ENCODE measurements at places on chromosomes 5 and 9.

GRCh38 chr9:79660615-79661014, 88.8 kb downstream of the TLE4 start:
- no peak for DNase-seq

DNA sequence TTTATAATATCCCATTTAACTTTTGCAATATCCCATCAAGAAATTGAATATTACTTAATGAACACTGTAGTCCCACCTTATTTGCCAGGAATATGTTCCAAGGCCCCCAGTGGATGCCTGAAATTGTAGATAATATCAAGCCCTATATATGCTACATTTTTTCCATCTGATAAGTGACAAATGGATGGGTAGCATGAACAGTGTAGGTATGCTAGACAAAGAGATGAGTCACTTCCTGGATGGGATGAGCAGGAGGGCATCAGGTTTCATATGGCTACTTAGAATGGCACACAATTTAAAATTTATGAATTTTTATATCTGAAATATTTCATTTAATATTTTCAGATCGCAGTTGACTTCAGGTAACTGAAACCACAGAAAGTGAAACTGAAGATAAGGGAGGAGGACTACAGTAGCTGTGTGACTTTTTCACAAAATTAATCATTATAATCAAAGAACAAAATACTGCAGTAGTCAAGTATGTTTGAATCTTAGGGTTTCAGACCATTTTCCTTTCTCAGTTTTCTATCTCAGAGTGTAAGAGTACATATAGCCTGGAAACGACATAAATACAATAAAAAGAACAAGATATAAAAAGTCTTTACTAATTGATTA, 636.4 kb upstream of the ARRDC3 start:
- DNase-seq: no peak

DNA sequence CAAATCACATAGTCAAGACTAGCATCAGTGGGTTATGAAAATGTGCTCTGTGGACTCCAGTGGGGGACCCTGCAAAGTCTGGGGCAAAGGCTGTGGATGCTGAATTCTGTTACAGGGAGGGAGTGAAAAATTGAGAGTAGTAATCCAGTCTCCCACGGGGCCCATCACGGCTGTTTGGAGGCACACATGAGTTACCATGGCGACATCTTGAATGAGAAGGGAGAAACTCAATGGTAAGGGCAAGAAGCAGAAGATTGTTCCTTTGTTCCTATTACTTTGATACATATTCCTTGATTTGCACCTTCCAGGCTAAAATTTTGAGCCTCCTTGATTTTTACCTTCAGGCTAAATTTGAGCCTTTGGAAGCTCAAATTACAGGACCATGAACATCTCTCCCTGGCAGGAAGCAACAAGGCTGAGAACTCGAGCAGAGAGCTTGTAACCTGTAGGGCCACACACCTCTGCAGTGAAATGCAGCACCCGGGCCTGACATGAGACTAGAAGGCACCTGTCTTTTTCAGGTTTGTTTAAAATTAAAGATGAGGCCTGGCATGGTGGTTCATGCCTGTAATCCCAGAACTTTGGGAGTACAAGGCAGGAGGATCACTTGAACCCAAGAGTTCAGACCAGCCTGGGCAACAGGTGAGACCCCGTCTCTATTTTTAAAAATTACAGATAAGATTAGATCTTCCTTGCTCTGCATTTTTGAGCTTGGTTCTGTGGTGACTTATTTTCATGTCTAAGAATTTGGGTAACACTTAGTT, 31.0 kb upstream of the ZFR start:
- DNase-seq: no peak

DNA sequence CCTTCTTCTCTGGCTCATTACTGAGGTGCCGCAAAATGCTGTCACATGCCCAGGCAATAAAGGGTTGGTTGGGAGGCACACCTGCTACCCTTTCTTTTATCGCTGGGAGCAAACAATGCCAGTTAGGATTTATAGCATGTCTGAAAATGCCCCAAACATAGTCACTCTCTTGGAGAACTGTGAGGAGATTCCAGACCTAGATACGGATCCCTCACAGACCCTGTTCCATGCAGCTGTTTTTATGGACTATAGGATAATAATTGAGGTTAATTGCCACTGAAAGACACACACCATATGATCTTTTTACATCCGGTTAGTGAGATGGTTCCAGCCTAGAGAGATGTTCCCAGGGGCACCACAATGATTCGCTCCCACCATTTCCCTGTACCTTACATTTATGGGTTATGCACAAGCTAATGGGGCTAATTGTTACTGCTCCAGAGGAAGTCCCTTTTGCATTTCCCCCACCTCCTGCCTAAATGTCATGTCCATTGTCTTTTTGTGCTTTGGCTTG, 318.1 kb downstream of the PIK3R1 start:
- DNase-seq: peak; percentile 3

- no peak for DNase-seq
Measured at GRCh38 chr9:71179183-71179582, 57.8 kb upstream of the TRPM3 start.

DNA sequence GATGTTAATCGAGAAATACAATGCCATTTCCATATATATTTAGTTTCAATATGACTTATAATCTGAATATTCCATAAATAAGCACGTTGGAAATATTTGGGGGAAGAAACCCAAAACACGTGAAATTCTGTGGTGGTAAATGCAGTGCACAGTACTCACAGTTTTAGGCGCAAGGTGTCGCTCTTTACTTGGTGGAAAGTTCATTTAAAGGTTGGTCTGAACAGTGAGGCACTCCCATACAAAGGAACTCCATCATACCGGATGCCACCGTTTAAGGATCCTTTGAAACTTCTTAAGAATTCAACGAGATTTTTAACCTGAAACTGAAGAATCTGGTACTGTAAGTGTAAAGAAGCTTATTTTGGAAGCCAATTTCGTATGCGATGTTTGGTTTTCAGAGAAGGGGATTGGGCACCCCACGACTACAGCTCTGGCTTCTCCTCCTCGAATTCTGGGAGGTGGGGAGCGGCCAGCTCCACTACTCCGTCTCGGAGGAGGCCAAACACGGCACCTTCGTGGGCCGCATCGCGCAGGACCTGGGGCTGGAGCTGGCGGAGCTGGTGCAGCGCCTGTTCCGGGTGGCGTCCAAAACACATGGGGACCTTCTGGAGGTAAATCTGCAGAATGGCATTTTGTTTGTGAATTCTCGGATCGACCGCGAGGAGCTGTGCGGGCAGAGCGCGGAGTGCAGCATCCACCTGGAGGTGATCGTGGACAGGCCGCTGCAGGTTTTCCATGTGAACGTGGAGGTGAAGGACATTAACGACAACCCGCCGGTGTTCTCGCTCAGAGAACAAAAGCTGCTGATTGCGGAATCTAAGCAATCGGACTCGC, at the start of gene PCDHA11:
Gene PCDHA11, plus strand, starts transcription at position 237 of the 834 bp plus-strand sequence. Its CDS starts 147 bp downstream, at position 384.
- DNase-seq: peak; percentile 10

DNA sequence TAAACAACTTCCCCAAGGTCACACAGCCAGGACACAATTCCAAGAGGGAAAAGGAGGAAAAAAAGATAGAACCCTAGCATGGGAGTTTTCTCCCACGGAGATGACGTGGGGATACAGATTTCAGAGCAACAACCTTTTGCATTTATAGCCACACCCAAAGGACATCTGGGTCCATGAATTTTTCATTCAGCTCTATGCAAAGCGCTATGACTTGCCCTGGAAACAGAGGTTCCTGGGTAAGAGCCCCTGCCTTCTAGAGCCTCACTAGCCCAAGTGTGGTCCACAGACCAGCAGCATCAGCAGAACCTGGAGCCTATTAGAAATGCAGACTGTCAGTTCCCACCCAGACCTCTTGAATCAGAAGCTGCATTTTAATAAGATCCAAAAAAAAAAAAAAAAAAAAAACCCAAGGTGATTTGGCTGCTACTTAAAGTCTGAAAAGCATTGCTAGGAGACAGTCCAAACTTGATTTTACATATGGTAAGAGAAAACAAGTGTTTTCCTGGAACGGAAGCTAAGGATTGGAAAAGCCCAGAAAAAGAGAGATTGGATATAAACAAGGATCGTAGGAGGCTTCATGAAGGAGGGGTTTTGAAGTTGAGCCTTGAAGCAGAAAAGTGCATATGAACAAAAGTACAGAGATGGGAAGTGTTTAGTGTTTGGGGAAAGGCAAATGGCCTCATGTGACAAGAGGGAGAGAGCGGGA, 17.6 kb upstream of the ADAM19 start:
- no peak for DNase-seq

Measured in AG08395 (cell line).